ENCODE measurements at places on chromosomes 7 and 10.

- DNase-seq: no peak
These were observed 48.6 kb upstream of the TES start for GRCh38 chr7:116161728-116162127.

DNA sequence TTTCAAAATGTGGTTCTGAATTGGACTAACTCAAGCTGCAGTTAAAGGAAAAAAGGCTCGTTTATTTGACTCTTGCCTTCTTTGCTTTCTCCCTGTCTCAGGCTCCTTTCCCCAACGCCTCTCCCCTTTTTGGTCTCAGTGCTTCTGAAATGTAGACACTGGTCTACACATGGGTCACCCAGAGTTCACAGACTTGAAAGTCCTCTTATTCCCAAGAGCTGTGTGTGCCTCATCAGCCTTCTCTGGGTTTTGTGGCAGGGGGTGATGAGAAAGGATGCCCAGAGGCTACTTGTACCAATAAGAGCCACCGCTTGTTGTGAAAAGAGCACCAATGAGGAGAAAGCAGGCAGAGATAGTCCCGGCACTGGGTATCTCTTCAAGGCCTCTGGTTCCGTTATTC lies 125.7 kb downstream of the BICC1 start:
- no peak for DNase-seq

DNA sequence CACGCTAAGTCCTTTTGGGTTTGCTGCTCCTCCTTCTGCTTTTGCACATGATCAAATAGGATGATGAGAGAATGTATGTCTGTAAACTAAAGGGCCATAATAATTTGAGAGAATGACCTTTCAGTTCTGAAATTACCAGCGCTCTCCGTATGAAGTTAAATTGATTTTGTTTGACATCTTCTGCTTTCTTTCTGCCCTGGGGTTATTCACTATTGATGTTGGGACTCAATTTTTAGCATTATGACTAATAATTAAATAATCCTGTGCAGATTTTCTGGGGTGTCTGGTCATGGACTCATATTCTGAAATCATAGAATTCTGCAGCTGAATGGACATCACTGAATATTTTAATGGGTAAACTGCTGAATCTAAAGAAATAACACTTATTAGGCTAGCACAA lies 423.2 kb downstream of the POM121L12 start:
- DNase-seq: no peak

- DNase-seq: no peak
These were observed 311.2 kb upstream of the SEMA3D start for GRCh38 chr7:85498031-85498430.

- DNase-seq: no peak
These were observed 353.2 kb downstream of the HGF start for GRCh38 chr7:81416659-81417058.

- no peak for DNase-seq
These were observed 45.1 kb downstream of the ZMIZ1 start for GRCh38 chr10:79113827-79114226.
